Tibial nerve (tissue), 4 donors: ENCODE measurements at places on chromosomes 4 and X. TPM values are rescaled to one million over a fixed set of nuclear protein-coding genes. Genes with fewer than 3 reads are reported as not detected.

GRCh38 chrX:118116713-118117550 lies at the start of gene KLHL13:
TSS of gene KLHL13 (minus strand) at chrX:118116810. CDS start at chrX:118028473, 88,337 bp downstream.
- peak within 1 kb of the TSS; percentile 75 for H3K27ac ChIP-seq
- DNase-seq, result peak; percentile 5
- H3K36me3 ChIP-seq, result no peaks in the 10 kb centered on the region
- no peaks in the 10 kb centered on the region for H3K27me3 ChIP-seq

GRCh38 chr4:4338210-4339001 lies 48.4 kb downstream of the ZBTB49 start:
- no peaks in the 10 kb centered on the region for H3K4me1 ChIP-seq
- no peaks in the 10 kb centered on the region for H3K36me3 ChIP-seq
- DNase-seq, result no peak
- H3K4me3 ChIP-seq, result no peak overlapping the region
- no peak overlapping the region for H3K27ac ChIP-seq

Gene TEX13B
- total RNA-seq, result not detected

Gene PHF8
- total RNA-seq, result 59.1 TPM
